Vein endothelial cell (primary cell): ENCODE measurements at places on chromosomes 7 and 10. TPM values are rescaled to one million over a fixed set of nuclear protein-coding genes. Genes with fewer than 3 reads are reported as not detected.

The PON1 gene
- total RNA-seq, result not detected in 2 replicates

The ANKRD26 gene
- total RNA-seq, result 8.2 and 9.6 TPM in 2 replicates

The HMX2 gene
- not detected in 2 replicates for total RNA-seq

The MBLAC1 gene
- 2.0 and 2.9 TPM in 2 replicates for total RNA-seq

The MBL2 gene
- total RNA-seq, result not detected in 2 replicates

The RASA4B gene
- 3.8 and 15.4 TPM in 2 replicates for total RNA-seq

The C10orf62 gene
- total RNA-seq, result 0.10 TPM in 1 of 2 replicates, not detected in the other

The MOGAT3 gene
- not detected in 2 replicates for total RNA-seq

The AS3MT gene
- total RNA-seq, result 0.10 and 0.98 TPM in 2 replicates

The CALML5 gene
- total RNA-seq, result not detected in 2 replicates

The SNCG gene
- 53.1 and 60.4 TPM in 2 replicates for total RNA-seq

The CPVL gene
- total RNA-seq, result 0.48 TPM in 1 of 2 replicates, not detected in the other

The CAMK2B gene
- 0.57 and 0.65 TPM in 2 replicates for total RNA-seq

The MMP21 gene
- 0.10 and 0.33 TPM in 2 replicates for total RNA-seq

The TMEM60 gene
- 8.8 and 12.5 TPM in 2 replicates for total RNA-seq

The C1QL3 gene
- 0.48 TPM in 1 of 2 replicates, not detected in the other for total RNA-seq

The LRMDA gene
- total RNA-seq, result 18.3 TPM in 2 replicates

The SLC16A9 gene
- under 0.01 and 0.67 TPM in 2 replicates for total RNA-seq

The CCDC172 gene
- total RNA-seq, result not detected in 2 replicates

The ADIRF gene
- total RNA-seq, result 10.0 and 11.4 TPM in 2 replicates

The CYP3A4 gene
- total RNA-seq, result not detected in 2 replicates

The SPDYE16 gene
- total RNA-seq, result under 0.01 TPM in 1 of 2 replicates, not detected in the other

The CLCN1 gene
- not detected in 2 replicates for total RNA-seq

The MDH2 gene
- 43.3 and 56.2 TPM in 2 replicates for total RNA-seq

The POU6F2 gene
- not detected in 2 replicates for total RNA-seq

The AMZ1 gene
- not detected in 2 replicates for total RNA-seq
